Aortic smooth muscle cell (primary cell): ENCODE measurements at places on chromosomes 12 and 14. TPM values are rescaled to one million over a fixed set of nuclear protein-coding genes. Genes with fewer than 3 reads are reported as not detected.

Gene SLCO1C1
- 2.2 and 2.6 TPM in 2 replicates for total RNA-seq

Gene SPX
- 0.25 and 0.26 TPM in 2 replicates for total RNA-seq

Gene PAH
- not detected in 2 replicates for total RNA-seq

Gene CD163L1
- 0.68 and 3.6 TPM in 2 replicates for total RNA-seq

Gene FGF23
- not detected in 2 replicates for total RNA-seq

Gene IFNG-AS1
- 0.26 and 0.31 TPM in 2 replicates for total RNA-seq

Gene FGF6
- not detected in 2 replicates for total RNA-seq

Gene RAD51AP1
- total RNA-seq: 7.0 and 12.0 TPM in 2 replicates

Gene AP1G2
- 3.2 and 4.2 TPM in 2 replicates for total RNA-seq

Gene RNF212B
- not detected in 2 replicates for total RNA-seq

Gene DNAJC22
- 4.9 and 5.4 TPM in 2 replicates for total RNA-seq

Gene DACT1
- total RNA-seq: 3.2 and 5.3 TPM in 2 replicates

Gene SLCO1B1
- not detected in 2 replicates for total RNA-seq

Gene RDH12
- total RNA-seq: not detected in 2 replicates

Gene A2M
- 6.1 and 6.7 TPM in 2 replicates for total RNA-seq

Gene GALNT16
- total RNA-seq: 1.8 and 2.5 TPM in 2 replicates

Gene TDRD9
- 0.26 and 1.6 TPM in 2 replicates for total RNA-seq

Gene SYNDIG1L
- total RNA-seq: not detected in 2 replicates
